ENCODE measurements at places on chromosomes 4 and X. TPM values are rescaled to one million over a fixed set of nuclear protein-coding genes. Genes with fewer than 3 reads are reported as not detected.

Gene DGAT2L6
- not detected for total RNA-seq

- no peak for DNase-seq
Observed at GRCh38 chrX:1483843-1484637, 31.3 kb upstream of the ASMTL start.

Gene CDS1
- total RNA-seq = 0.90 TPM

Gene SSX4
- not detected for total RNA-seq

- DNase-seq = no peak
Observed at GRCh38 chrX:66018585-66019309, 21.1 kb downstream of the VSIG4 start.

- DNase-seq = no peak
Observed at GRCh38 chr4:128600410-128600809, 209.1 kb upstream of the JADE1 start.

GRCh38 chr4:164501074-164501473 is 252.9 kb upstream of the SMIM31 start:
- DNase-seq = no peak

Gene HMGN5
- 8.4 TPM for total RNA-seq

GRCh38 chr4:158811704-158812103 is 42.9 kb downstream of the FNIP2 start:
- DNase-seq = no peak

GRCh38 chr4:11894221-11894620 is 465.5 kb upstream of the HS3ST1 start:
- DNase-seq = no peak

DNA sequence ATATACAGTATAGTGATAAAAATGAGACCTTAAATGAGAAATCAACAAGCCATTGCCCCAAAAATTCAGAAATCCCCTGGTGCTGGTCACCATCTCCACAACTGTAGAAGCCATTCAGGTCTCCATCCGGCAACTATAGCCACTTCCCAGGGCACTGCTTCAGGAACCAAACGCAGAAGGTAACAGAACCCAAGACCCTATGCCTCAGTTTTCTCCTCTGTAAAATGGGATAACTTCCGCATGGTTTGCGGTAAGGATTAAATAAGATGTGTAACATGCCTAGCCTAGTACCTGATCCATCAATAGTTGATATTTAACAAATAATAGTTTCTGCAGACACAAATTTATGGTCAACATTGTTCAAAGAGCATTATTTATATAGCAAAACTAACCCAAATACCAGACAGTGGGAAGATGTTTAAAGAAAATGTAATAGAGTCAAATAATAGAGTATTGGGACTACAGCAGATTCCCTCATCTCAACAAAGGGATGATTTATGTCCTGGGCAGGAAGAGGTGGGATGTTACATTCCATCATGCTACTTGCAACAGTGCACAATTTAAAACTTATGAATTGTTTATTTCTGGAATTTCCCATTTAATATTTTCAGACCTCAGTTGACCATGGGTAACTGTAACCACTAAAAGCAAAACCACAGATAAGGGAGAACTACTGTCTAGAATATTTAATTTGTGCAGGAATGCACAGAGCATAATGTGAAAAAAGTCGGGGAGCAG is 30.0 kb downstream of the IRF2 start:
- no peak for DNase-seq

DNA sequence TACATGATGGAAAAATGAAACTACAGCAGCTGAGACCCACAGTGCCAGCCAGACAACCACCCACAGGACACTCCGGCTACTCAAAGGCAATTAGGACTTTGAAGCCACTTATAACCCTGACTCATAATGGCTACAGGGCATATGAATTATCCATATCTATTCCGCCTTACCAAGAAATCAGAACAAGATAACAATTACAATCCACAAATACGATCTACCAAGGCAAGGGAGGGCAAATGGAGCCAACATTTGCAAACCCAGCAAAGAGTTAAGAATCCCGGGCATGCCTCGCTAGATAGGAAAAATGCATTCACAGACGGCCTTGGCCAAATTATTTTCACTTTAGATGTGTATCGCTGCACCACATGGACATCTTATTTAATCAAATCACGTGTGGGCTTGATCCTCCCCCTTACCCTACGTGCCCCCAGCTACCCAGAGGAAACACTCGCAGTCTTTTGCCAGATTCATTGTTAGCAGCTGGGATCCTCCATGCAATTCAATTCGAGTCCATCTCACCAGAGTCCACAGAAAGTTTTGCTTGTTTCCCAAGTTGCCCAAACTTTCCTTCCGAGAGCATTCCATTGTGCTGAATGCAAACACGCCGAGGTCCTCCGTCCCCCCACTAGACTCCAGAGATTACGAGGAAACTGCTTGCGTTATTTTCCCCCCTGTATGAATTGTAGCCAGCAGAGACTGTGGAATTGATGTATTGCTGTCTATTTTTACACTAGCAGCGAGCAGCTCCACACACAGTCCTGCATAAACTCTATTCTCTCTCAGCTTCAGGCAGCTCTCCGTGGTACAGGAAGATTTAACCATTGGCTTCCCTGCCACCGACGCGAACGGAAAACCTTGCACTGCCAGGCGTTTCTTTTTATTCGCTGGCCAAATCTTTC is 1.2 kb downstream of the PPARGC1A start:
- DNase-seq = no peak

- no peak for DNase-seq
Observed at GRCh38 chr4:15982842-15983524, 20.0 kb upstream of the FGFBP2 start.

DNA sequence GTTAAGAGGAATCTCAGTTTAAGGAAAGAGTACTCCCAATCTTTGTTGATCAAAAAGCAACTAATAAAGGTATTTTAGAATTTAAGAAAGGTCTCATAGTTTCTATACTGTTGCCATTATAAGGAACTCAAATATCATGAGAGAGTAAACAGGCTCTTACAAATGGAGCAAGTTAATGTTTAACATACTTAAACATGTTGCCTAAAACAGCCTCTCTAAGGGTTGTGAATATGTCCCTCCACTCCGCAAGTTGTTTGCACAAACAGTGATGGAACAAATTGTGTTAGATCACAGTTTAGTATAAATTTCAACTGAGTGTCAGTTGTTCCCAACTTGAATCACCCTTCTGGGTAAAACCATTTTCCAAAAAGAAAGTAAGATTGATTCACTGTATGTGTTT is 1678.3 kb downstream of the PCDH19 start:
- no peak for DNase-seq

DNA sequence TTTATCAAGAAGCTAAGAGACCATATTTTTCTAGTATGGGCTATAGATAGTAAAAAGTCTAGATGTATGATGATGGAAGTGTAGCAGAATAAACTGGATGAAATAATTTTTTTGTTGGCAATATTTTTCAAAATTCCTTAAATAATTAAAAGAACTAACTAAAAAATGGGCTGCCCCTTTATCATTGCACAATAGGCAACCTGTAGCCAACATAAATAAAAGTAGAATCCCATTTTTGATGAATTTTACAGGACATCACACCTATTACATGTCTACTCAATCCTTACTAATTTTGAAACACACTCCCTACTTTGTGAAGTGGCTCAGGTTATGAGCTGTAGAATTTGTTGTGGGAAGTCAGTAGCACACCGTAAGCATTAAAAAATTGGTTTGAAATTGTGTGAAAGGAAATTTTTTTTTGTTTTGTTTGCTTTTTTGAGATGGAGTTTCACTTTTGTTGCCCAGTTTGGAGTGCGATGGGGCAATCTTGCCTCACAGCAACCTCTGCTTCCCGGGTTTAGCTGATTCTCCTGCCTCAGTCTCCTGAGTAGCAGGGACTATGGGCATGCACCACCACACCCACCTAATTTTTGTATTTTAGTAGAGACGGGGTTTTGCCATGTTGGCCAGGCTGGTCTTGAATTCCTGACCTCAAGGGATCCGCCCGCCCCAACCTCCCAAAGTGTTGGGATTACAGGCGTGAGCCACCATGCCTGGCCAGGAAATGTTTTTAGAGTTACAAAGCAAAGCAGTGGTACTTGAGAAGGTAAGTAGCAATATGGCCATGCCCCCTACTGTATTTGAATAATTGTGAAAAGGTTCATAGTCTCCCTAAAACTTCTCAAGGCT is 8.9 kb upstream of the RUFY3 start:
- no peak for DNase-seq

DNA sequence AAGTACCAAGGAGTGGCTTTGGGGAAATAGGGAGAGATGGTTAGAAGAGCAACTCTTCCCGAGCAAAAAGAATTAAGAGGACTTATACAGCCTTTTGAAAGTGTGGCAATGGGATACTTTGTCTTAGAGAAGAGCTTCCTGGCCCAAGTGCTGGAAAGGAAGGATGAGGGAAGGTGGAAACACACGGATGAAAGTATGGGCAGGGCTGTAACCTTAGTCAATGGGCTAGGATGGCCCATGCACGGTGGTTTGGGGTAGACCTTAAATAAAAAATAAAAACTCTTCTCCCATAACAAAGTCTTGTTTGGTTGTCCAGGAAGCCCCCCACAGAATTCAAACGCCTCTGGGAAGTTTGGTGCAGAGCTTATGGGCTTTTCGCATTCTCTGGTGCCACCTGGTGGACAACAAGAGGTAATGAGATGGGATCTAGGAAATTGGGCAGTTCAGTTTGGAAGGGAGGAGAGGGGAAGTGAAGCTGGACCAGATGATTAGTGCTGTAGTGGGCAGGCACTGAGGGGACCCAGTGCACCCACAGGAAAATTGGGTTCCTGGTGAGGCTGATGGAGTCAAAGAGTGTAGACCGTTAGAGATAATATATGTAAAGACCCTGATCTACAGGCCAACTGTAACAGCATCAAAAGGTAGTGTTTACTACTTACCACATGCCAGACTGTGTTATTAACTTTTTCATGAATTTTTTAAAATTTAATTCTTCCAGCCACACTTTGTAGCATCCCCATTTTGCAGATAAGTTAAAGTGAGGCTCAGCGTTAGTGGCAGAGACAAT is 13.8 kb upstream of the ENOX2 start:
- no peak for DNase-seq

Gene USP17L15
- not detected for total RNA-seq

DNA sequence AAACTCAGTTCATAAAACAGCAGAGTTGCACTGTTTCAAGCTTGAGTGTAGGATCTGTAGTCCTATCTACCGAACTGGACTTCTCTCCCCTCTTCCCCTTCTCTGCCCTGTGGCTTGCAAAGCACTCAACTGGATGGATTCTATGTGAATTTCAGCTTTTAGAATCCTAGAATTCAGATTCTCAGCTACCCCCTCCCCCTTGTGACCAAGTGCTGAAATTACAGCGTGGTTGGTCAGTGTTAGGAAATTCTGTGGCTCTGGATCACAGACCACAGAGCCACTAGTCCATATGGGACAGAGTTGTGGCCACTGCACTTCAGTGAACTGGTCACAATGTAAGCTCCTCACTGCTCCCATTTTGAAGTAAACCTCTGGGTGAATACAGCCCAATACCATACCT is 64.6 kb upstream of the TRPC5 start:
- DNase-seq = no peak

- peak; percentile 81 for DNase-seq
Observed at GRCh38 chrX:338281-338835, 19.8 kb upstream of the GTPBP6 start.

- DNase-seq = no peak
Observed at GRCh38 chrX:110734271-110734670, 61.3 kb downstream of the CHRDL1 start.

DNA sequence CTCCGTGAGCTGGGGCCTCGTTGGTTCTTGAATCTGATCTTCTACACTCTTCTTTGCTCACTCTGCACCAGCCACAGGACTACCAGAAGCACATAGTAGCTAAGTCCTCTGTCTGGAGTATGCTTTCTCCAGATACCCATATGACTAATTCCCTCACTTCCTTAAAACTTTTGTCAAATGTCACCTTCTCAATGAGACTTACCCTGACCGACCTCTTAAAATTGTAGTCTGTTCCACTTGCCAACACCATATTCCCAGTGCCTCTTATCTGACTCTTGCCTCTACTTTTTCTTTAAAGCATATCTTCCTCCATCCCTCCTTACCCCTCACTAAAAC is 10.0 kb downstream of the PARM1 start:
- DNase-seq = no peak

GRCh38 chr4:113008716-113009115 is 40.7 kb upstream of the ANK2 start:
- DNase-seq = no peak

- no peak for DNase-seq
Observed at GRCh38 chr4:21835712-21836111, 112.9 kb downstream of the KCNIP4 start.

GRCh38 chr4:38891051-38891983 is 23.7 kb downstream of the FAM114A1 start:
- DNase-seq = no peak

Gene TRIM2
- 28.2 TPM for total RNA-seq

GRCh38 chrX:74535408-74536151 is 78.8 kb downstream of the RLIM start:
- DNase-seq = peak; percentile 90

GRCh38 chr4:147570616-147571015 is 46.6 kb upstream of the TMEM184C start:
- DNase-seq = no peak

Gene PCSK1N
- 2.4 TPM for total RNA-seq

Gene TMEM47
- 139 TPM for total RNA-seq

Gene ANOS1
- 3.1 TPM for total RNA-seq

- DNase-seq = no peak
Observed at GRCh38 chrX:132837967-132838366, 120.5 kb downstream of the HS6ST2 start.

GRCh38 chr4:80730158-80730557 is 300.4 kb upstream of the BMP3 start:
- no peak for DNase-seq

DNA sequence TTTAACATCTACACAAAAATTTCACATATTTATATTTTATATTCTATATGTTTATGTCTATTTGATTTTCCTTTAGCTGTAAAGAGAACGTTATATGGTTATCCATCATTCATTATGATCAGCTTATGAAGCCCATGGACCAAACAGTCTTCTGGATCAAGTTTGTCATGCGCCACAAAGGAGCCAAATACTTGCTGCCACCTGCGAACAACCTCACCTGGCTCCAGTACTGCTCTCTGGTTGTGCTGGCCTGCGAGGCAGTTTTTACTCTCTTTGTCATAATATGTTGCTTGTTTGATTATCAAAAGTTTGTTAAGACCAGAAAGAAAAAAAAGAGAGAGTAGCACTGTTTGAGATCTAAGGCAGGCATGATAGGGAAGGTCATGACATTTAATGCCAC is 38.2 kb downstream of the UGT2B7 start:
- DNase-seq = no peak

GRCh38 chr4:188082796-188083195 is 26.6 kb downstream of the TRIML2 start:
- no peak for DNase-seq

Gene CTAG1B
- not detected for total RNA-seq

- DNase-seq = no peak
Observed at GRCh38 chr4:71913275-71913674, 118.5 kb upstream of the NPFFR2 start.

DNA sequence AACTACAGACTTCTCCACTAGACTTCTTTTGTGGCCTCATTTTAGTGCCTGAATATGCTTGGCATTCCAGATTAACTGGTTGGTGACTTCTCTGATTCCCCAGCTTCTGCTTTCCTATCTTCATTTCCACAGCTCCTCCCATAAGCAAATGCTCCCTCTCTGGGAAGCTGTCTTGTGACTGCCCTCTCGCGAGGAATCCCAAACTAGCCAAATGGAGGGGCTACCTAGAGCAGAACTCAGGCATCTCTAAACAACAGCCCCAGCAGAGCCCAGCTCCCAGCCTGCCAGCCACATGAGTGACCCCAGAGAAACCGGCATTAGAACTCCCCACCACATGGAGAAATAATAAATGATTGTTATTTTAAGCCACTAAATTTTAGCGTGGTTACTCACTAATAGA is 7.6 kb upstream of the VEGFD start:
- DNase-seq = no peak

- no peak for DNase-seq
Observed at GRCh38 chr4:150126864-150127203, 48.6 kb downstream of the DCLK2 start.

Gene NBDY
- 37.8 TPM for total RNA-seq

Measured in posterior vena cava (tissue), 2 donors.